ENCODE measurements at places on chromosomes 6 and 20.

DNA sequence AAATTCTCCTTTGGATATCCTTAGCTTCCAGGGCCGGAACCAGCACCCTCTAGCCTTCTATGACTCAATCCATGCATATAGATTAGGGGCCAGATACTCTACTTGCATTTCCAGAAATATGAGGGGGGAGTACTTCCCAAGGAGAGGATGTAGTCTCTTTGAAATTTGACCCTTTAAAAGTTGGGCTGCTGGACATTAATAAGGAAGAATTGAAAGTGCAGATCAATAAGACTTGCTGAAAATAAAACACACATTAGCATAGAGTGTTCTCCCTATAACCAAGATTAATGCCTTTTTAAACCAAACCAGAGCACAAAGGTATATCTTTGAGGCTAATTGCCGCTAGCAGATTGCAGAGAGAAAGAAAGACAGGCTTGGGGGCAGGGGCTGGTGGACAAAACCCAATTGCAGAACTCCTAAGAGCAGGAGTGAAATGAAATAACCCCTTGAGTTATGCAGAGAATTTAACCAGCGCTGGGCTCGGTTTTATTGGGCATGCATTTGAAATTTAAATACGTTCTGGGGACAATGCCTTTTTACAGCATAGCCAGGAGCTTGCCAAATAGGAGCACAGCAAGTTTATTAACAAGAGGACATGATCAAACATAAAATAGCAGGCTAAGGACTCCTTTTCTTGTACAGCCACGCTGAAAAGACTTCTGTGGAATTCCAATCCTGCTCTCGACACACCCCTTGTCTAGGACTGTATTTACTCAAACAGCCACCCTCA, 108.2 kb upstream of the SALL4 start:
- no peak for DNase-seq

DNA sequence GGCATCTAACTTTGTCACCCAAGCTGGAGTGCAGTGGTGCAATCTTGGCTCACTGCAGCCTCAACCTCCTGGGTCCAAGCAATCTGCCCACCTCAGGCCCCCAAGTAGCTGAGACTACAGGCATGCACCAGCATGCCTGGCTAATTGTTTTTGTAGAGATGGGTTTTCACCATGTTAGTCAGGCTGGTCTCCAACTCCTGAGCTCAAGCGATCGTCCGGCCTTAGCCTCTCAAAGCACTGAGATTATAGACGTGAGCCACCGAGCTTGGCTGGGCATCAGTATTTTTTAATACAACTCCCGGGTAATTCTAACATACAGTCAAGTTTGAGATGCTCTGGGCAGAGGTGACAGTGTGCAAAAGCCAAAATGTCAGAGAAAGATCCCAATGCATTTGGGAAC, 73.5 kb downstream of the NFATC2 start:
- no peak for DNase-seq

DNA sequence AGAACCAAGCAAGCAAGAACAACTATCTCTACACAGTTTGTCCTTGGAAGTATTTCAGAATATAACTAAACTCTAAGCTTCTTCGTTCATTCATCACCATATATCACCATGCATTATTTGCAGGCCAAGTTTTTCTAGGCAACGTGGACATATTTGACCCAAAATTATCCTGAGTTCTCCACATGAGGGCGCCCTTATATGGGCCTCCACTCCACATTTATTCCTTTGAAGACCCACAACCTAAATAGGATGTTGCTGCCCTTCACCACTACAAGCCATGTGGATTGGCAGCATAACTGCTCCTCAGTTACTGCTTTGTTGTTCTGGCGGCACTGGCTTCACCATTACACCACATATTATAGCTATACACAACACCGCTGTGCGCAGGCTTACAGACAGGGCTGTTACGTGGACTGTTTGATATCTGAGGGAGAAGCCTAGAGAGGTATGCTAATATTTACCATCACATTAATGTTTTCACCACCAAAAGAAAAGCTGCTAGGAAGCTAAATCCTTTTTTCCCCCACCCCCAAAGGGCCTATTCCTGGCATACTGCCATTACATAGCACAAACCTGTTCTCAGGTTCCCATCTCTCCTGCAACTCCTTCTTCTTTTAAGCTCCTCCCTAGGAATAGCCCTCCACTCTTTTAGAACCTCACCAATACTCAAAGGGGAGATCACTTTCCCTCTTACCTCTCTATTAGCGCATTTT, 411.7 kb downstream of the C6orf118 start:
- DNase-seq = no peak

- no peak for DNase-seq
These were observed 241 bp upstream of the CFAP206 start for GRCh38 chr6:87407561-87407900.
